ENCODE measurements at places on chromosomes 3 and 15.

DNA sequence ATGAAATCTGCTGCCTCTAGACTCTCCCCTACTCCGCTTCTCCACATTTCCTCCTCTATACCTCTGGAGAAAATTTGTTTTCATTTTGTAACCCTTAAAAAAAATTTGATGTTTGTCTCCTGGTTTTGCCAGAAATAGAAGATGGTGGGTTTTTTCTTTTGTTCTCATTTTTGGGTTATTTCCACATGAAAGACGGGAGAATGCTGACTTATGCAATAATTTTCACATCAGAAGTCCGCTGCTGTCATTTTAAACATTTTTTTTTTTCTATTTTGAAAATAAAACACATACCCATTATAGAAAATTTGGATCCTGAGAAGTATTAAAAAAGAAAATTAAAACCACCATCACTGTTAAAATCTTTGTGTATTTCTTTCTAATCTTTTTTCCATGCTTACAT, 320.8 kb upstream of the NR2E3 start:
- no peak for DNase-seq

DNA sequence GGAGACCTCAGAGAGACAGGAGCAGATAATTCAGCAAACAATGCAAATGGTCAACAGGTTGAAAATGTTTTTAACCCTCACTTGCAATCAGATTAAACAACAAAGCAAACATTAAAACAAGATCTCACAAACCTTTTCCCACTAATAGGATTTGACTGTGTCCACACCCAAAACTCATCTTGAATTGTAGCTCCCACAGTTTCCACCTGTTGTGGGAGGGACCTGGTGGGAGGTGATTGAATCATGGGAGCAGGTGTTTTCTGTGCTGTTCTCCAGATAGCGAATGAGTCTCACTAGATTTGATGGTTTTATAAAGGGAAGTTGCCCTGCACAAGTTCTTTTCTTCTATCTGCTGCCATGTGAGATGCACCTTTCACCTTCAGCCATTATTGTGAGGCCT, 1.3 kb upstream of the LYSMD4 start:
- no peak for DNase-seq

DNA sequence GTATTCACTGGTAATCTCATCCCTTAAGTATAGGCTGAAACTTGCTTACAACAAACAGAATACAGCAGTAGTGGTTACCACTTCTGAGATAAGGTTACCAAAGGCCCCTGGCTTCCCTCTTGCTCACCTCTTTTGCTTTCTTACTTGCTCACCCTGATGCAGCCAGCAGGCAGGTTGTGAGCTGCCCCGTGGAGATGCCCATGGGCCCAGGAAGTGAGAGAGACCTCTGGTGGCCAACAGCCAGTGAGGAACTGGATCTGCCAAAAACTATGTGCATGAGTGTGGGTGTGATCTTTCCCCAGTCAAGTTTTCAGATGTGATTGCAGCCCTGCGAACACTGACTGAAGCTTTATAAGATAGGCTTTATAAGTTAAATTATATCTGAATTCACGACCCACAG, 48.7 kb downstream of the NMNAT3 start:
- no peak for DNase-seq

GRCh38 chr3:183775781-183776180, 49.6 kb downstream of the MAP6D1 start:
- no peak for DNase-seq

DNA sequence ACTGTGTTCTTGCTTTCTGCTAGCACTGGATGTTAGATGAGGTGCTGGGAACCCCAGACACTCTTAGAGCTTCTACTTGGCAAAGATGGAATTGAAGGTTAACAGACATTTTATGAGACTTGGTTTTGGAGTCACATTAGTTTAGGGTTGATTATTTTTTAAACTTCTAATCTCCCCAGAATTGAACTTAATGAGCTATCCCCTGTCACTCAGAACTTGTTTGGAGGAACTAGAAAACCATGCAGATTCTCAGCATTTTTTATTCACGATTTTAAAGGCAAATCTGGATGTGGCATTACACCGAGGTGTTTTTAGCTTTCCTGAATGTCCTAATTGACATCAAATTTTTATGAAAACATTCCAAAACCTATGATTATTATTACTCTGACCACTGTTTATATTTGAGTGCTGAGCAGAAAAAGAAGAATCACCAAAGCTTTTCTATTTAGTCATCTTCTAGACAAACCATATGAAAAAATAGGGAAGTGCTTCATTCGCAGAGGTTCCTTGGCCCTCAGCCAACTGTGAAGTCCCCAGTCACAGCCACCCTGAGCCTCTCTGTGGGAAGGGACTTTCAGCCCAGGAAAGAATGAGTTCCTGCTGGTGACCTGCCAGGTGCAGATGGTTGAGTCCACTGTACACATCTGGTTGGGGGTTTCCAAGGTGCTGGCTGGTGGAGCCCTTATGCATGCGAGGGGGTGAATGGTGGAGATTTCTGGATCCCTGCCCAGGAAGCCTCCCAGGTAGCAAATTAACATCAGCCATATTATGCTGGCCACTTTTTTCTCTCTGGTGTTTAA, 196.0 kb upstream of the TOPAZ1 start:
- DNase-seq, result no peak

DNA sequence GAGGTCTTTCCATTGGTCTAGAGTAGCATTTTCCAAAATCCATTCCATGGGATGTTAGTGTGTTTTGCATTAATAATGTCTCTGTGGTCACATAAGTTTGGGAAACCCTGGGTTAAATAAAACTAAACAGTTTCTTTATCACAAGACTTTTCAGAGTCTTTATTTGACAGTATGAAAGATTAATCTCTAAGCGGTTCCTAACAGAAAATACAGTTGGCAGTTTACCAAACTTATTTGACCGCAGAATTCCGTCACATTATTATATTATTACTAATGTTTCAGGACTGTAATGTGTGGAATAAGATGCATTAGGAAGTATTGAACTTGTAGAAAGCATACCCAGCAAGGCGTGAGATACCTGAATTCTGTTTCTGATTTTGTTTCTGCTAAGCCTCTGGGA, 71.5 kb upstream of the ADAMTSL3 start:
- DNase-seq, result no peak

GRCh38 chr3:46524832-46525231, 27.1 kb downstream of the RTP3 start:
- no peak for DNase-seq

Measured in foreskin melanocyte (primary cell).